ENCODE measurements at places on chromosomes 1 and 21. TPM values are rescaled to one million over a fixed set of nuclear protein-coding genes. Genes with fewer than 3 reads are reported as not detected.

The PIP5K1A gene
- total RNA-seq, result 54.5 TPM

The PIGV gene
- 18.1 TPM for total RNA-seq

The ZYG11A gene
- total RNA-seq, result 1.00 TPM

The GRHL3 gene
- total RNA-seq, result not detected

The LRRC41 gene
- total RNA-seq, result 94.9 TPM

The OR6K6 gene
- not detected for total RNA-seq

The NBPF20 gene
- 2.0 TPM for total RNA-seq

The CHIT1 gene
- total RNA-seq, result 0.18 TPM

The KANK4 gene
- 0.09 TPM for total RNA-seq
